Glutamatergic neuron (in vitro differentiated cells): ENCODE measurements at places on chromosomes 16 and 17. TPM values are rescaled to one million over a fixed set of nuclear protein-coding genes. Genes with fewer than 3 reads are reported as not detected.

- H3K4me3 ChIP-seq, result no peak overlapping the region
- H3K4me1 ChIP-seq, result peaks cover 7% of the 10 kb centered on the region
- no peaks in the 10 kb centered on the region for H3K36me3 ChIP-seq
- H3K27ac ChIP-seq, result no peak overlapping the region
- H3K27me3 ChIP-seq, result peaks cover 4% of the 10 kb centered on the region
Observed at GRCh38 chr17:7136266-7136877, 21.8 kb upstream of the ASGR2 start.

DNA sequence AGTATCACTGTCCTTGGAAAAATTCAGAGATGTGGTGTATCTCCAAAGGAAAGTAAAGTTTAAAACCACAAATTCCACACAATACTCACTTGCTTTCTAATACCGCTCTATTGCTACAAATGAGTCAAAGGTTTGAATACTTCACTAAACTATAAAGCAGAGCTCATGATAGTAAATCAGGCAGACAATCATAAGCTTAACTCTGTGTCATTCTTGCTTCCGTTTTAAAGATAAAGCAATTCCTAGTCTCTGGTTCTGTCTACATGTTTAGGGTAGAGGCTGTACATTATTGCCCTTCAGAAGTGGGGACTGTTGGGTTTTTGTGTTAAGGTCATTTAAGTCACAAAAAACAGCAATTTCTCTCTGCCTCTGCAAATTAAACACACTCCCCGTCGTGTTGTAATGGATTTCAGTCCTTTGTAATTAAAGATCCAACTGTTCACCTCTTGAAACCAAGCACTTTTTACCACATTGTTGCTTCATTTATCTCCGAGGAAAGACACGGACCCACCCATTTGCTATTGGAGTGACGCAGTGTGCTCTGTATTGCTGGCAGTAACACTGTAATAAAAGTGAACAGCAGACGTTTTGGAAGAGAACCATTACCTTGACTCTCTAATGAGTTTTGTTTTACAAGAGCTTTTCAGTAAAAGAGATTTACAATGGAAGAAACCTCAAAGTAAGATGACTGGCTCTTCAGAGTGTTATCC is 83.1 kb upstream of the CNTNAP4 start:
- H3K27ac ChIP-seq, result no peak overlapping the region
- H3K4me3 ChIP-seq, result no peak overlapping the region
- no peaks in the 10 kb centered on the region for H3K36me3 ChIP-seq
- no peaks in the 10 kb centered on the region for H3K27me3 ChIP-seq
- H3K4me1 ChIP-seq, result no peaks in the 10 kb centered on the region

DNA sequence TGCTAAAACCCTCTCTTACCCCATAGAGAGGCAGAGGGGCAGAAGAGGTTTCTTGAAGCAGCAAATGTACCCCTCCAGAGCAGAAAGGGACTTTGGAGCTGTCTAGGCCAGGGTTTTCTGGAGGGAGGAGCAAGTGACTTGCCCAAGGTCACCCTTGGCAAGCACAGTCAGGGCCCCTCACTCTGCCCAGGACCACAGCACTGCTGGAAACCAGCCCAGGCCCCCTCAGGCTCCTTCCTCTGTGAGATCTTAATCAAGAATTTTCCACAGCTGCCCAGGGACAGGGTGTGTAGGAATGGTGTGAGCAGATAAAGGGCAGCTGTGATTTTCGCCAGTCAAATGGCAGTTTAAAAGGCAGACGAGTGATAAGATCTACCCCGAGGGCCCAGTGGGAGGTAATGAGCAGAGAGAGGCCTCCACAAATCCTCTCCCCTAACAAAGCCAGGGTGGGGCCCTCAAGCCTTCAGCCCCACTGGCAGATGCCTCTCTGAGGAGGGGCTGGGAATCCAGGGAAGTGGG is 3.9 kb upstream of the SLC12A3 start:
- H3K4me3 ChIP-seq, result peak overlapping the region; percentile 25
- no peaks in the 10 kb centered on the region for H3K36me3 ChIP-seq
- peaks cover 15% of the 10 kb centered on the region for H3K4me1 ChIP-seq

DNA sequence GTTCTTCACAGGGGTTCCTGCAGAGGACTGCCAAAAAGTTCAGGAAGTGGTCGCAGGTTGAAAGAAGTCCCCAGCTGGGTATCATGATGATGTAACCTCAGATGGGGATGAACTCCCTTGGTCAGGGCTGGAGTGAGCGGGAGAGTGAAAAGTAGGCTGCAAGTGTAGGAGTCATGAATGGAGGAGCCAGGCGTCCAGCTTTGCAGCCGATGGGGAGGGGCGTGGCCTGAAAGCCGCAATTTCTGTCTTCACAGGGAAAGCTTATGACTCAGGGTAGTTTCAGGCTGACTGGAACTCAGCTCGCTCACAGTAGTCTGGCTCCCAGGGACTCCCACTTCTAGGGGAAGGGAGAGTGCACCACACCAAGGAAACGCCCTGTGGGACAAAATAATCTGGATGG is 70.0 kb upstream of the HS3ST3A1 start:
- H3K36me3 ChIP-seq, result peaks cover 24% of the 10 kb centered on the region
- no peak overlapping the region for H3K4me3 ChIP-seq
- no peaks in the 10 kb centered on the region for H3K4me1 ChIP-seq
- H3K27me3 ChIP-seq, result peaks cover 4% of the 10 kb centered on the region
- DNase-seq, result no peak

The HBA2 gene
- total RNA-seq, result not detected

- DNase-seq, result peak; percentile 27
- H3K27me3 ChIP-seq, result peaks cover 7% of the 10 kb centered on the region
- H3K27ac ChIP-seq, result no peak overlapping the region
- H3K4me3 ChIP-seq, result peak overlapping the region; percentile 6
- H3K36me3 ChIP-seq, result no peaks in the 10 kb centered on the region
- H3K4me1 ChIP-seq, result peaks cover 9% of the 10 kb centered on the region
Observed at GRCh38 chr16:49472598-49472997, 99.0 kb downstream of the C16orf78 start.

DNA sequence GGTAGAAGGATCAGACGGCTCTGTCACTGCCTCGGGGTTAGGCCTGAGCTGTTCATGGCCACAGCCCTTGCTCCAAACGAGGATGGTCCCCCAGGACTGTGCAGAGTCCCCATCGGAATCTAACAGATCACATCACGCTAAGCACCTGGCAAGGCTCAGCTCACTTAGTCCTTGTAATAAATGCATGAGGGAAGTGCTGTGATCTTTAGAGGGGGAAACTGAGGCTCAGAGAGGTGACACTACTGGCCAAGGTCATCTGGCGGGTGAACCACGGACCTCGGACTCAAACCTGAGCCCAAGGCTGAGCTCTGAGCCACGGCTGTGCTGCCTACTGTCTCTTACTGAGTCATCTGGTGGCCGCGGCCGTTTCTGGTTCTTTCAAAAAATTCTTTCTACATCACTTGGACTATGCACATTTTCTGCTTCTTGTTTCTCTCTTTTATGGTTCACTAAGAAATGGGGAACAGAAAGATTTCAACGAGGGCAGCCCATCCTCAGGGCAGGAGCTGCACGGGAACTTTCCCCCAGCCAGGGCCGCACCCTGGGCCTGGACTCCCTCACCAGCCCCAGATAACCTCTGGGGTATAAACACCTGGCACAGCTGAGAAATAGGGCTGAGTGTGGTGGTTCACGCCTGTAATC is 55.6 kb downstream of the COTL1 start:
- DNase-seq, result no peak
- H3K4me1 ChIP-seq, result peaks cover 16% of the 10 kb centered on the region
- no peak overlapping the region for H3K27ac ChIP-seq

DNA sequence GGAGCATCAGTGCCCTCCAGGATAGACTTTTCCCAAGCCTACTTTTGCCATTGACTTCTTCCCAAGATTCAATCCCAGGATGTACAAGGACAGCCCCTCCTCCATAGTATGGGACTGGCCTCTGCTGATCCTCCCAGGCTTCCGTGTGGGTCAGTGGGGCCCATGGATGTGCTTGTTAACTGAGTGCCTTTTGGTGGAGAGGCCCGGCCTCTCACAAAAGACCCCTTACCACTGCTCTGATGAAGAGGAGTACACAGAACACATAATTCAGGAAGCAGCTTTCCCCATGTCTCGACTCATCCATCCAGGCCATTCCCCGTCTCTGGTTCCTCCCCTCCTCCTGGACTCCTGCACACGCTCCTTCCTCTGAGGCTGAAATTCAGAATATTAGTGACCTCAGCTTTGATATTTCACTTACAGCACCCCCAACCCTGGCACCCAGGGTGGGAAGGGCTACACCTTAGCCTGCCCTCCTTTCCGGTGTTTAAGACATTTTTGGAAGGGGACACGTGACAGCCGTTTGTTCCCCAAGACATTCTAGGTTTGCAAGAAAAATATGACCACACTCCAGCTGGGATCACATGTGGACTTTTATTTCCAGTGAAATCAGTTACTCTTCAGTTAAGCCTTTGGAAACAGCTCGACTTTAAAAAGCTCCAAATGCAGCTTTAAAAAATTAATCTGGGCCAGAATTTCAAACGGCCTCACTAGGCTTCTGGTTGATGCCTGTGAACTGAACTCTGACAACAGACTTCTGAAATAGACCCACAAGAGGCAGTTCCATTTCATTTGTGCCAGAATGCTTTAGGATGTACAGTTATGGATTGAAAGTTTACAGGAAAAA is 9.7 kb upstream of the CYLD start:
- no peak overlapping the region for H3K27ac ChIP-seq
- no peaks in the 10 kb centered on the region for H3K4me1 ChIP-seq
- peaks cover 7% of the 10 kb centered on the region for H3K36me3 ChIP-seq

DNA sequence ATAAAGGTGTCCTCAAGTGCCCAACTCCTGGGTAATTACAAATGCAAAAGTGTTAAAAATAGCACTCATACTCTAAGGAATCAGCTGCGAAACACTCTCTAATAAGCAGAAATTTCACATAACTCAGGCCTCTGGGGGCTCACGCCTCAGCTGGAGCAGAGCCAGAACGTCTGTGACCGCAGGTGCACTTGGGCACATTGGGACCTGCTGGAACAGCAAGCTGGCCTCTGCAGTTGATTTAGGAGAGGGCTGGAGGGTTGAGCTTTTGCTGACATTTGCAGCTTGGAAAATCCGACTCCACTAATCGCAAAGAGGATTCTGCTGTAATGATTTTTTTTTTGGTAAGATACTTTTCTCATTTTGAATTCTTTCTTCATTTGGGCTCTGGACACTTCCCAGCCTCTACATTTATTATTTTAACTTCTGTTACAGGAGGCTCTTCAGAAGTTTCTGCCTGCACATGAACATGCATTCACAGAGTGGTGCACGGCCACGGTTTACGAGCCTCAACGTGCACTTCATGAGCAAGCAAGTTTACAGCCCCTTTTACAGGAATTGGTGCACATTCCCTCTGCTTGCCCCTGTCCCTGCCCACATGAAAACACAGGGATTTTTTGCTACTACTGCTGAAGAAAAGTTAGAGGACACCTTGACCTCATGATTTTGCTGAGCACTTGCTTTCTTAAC is 4.1 kb upstream of the SNTB2 start:
- peak overlapping the region; percentile 85 for H3K27ac ChIP-seq
- H3K4me1 ChIP-seq, result peaks cover 30% of the 10 kb centered on the region
- peak overlapping the region; percentile 75 for H3K4me3 ChIP-seq
- no peaks in the 10 kb centered on the region for H3K36me3 ChIP-seq

DNA sequence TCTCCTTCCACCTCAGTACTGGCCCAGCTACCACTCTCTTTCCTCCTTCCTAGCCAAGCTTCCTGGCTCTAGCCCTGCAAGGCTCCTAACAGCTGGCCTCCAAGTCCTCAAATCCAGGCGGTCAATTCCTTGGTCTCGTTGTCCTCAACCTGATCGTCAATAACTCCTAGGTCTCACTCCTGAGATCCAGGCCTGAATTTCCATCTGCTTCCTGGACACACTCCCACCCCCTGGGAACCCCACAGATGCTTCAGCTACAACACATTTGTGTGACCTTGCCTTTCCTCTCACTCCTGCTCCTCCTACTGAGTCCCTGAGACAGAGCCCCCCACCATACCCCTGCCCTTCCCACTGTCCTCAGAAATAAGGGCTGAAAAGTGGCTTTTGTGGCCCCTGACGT is 2.3 kb downstream of the ENKD1 start:
- peak overlapping the region; percentile 87 for H3K4me3 ChIP-seq
- no peaks in the 10 kb centered on the region for H3K36me3 ChIP-seq
- peak; percentile 53 for DNase-seq
- peaks cover 22% of the 10 kb centered on the region for H3K27me3 ChIP-seq

- H3K27me3 ChIP-seq, result peaks cover 7% of the 10 kb centered on the region
- peaks cover 15% of the 10 kb centered on the region for H3K4me1 ChIP-seq
Observed at GRCh38 chr17:33233811-33234177, 59.3 kb downstream of the ASIC2 start.

- H3K27ac ChIP-seq, result peak overlapping the region; percentile 57
- H3K36me3 ChIP-seq, result no peaks in the 10 kb centered on the region
- no peak overlapping the region for H3K4me3 ChIP-seq
- H3K4me1 ChIP-seq, result peaks cover 9% of the 10 kb centered on the region
- H3K27me3 ChIP-seq, result no peaks in the 10 kb centered on the region
Observed at GRCh38 chr16:48971571-48972077, 310.0 kb downstream of the CBLN1 start.

DNA sequence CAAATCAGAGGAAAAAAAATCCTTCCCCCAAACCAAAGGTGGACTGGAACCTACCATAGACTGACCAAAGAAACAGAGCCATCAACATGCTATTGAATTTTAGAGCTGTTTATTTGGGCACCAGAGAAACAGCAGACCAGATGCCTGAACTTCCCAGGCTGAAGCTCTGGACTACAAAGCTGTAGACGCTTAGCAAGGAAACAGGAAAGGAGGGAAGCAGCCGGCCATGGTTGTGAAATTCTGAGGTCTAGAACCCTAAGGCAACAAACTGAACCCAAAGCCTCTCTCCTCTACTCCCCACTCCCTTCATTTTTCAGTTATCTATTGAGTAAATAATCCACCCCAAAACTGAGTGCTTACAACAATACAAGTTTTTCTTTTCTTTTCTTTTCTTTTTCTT is 45.4 kb upstream of the MEIOC start:
- no peak overlapping the region for H3K4me3 ChIP-seq
- peaks cover 6% of the 10 kb centered on the region for H3K4me1 ChIP-seq
- no peak for DNase-seq
- H3K27me3 ChIP-seq, result peaks cover 1% of the 10 kb centered on the region
- no peak overlapping the region for H3K27ac ChIP-seq

The GAS2L2 gene
- 0.27 TPM for total RNA-seq

DNA sequence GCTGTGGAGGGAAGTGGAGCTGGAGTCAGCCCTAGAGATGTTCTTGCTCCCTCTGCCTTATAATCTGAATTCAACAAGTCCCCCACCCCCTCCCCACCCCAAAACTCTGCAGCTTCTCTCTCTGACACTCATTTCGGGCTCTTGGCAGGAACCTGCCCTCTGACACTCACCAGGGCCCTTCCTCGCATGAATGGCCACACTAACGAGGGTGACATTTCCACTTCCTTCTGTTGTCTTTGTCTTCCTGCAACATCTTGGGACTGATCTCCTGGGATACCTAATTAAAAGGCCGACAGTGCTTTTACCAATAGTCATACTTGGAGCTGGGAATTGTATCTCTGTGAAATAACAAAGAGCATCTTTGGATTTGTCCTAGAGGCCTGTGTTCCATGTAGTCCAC is 106.9 kb upstream of the PIRT start:
- H3K4me1 ChIP-seq, result peaks cover 16% of the 10 kb centered on the region
- no peak overlapping the region for H3K27ac ChIP-seq
- DNase-seq, result no peak

The CCDC144A gene
- 1.2 TPM for total RNA-seq

The SEZ6L2 gene
- 176 TPM for total RNA-seq

The KCNH6 gene
- total RNA-seq, result 4.1 TPM

The CDH11 gene
- total RNA-seq, result 2.6 TPM
